ENCODE measurements at places on chromosomes 1 and 21. TPM values are rescaled to one million over a fixed set of nuclear protein-coding genes. Genes with fewer than 3 reads are reported as not detected.

Gene GJA9
- not detected for total RNA-seq

Gene OPTC
- total RNA-seq: not detected

Gene HEATR1
- 21.8 TPM for total RNA-seq

Gene CD53
- not detected for total RNA-seq

Gene CADM3
- 0.09 TPM for total RNA-seq

Gene RAB7B
- 1.7 TPM for total RNA-seq

Gene C4BPB
- total RNA-seq: 1.9 TPM

Gene MECR
- 24.9 TPM for total RNA-seq

Gene WDR64
- not detected for total RNA-seq

Gene PDZK1IP1
- total RNA-seq: 7.6 TPM

Gene PADI2
- total RNA-seq: 1.1 TPM

Gene PLA2G2F
- total RNA-seq: not detected

Gene RBBP5
- 11.4 TPM for total RNA-seq

Gene PUSL1
- total RNA-seq: 22.5 TPM

Gene SLC9C2
- not detected for total RNA-seq

Gene LYPD8
- not detected for total RNA-seq

Gene C1QTNF12
- total RNA-seq: 1.7 TPM

Gene RGS13
- not detected for total RNA-seq

Gene OR2G6
- not detected for total RNA-seq
